ENCODE measurements at places on chromosomes 7 and 10. TPM values are rescaled to one million over a fixed set of nuclear protein-coding genes. Genes with fewer than 3 reads are reported as not detected.

DNA sequence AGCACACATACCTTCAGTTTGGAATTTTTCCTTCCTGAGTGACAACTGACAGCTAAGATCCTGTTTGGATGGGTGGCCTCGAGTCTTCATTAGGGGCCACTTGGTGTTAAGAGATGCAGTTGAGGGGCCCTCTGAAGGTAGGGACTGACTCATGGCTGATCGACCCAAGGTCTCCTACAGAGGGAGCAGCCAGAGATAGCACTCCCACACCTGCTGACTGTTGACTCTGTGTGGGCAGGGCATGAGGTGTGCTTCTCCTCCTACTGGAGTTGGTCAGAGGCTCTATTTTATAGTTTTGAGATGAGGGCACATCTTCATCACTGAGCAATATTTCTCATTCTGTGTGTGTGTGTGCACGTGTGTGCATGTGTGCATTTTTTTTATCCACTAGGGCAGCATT is 378.8 kb upstream of the PODXL start:
- peaks cover 6% of the 10 kb centered on the region for H3K4me1 ChIP-seq
- H3K4me3 ChIP-seq = no peak overlapping the region

CYP17A1 gene
- total RNA-seq = not detected

GRCh38 chr10:91214911-91215310 is 5.6 kb upstream of the PCGF5 start:
- no peak overlapping the region for H3K4me3 ChIP-seq
- H3K27me3 ChIP-seq = no peaks in the 10 kb centered on the region
- H3K27ac ChIP-seq = no peak overlapping the region
- no peak for DNase-seq
- H3K36me3 ChIP-seq = no peaks in the 10 kb centered on the region
- peaks cover 3% of the 10 kb centered on the region for H3K4me1 ChIP-seq

DNA sequence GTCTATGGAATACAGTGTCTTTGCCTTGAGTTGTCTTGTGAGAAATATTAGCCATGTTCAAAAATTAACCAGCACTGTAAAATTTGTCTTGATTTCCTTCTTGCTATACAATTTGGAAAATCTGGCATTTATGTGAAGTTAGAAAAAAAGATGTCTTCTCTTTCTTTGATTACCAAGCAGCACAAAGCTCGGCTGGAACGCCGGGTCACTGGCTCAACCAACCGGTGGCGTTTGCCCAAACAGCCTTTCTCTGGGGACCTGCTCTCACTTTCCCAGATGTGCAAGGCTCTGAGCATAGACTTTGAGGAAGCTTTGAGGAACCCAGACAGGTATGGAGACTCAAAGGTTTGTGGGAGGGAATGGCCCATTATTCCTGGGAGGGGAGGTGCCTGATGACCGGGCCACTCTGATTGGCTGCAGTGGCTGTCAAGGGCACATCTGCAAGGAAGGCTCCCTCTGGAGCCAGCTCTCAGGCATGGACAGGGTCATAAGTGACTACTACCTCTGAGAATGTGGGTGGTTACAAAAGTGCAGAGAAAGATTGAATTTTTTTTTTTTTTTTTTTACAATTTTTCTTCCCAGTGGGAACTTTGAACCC is 5.6 kb downstream of the BTBD16 start:
- H3K36me3 ChIP-seq = no peaks in the 10 kb centered on the region
- no peak overlapping the region for H3K4me3 ChIP-seq
- no peaks in the 10 kb centered on the region for H3K27me3 ChIP-seq
- H3K4me1 ChIP-seq = no peaks in the 10 kb centered on the region
- no peak overlapping the region for H3K27ac ChIP-seq

DNA sequence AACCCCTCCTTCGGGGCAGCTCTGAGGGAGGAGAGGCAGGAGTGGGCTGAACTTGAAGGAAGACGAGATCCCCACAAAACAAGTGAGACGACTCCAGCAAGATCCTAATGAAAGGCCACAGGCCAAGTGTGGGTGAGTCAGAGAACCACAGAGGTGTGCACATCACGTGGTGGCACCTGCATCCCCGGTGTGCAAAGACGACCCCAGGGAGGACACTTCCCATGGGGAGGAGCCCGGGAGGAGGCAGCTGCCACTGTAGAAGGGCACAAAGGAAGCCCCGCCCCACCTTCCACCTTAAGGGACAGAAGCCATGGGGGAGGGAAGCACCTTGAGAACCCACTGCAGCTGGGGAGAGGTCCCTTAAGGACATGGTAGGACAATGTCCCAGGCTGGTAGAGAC is 45.7 kb downstream of the ESYT2 start:
- H3K4me3 ChIP-seq = no peak overlapping the region
- peaks cover 57% of the 10 kb centered on the region for H3K36me3 ChIP-seq
- no peaks in the 10 kb centered on the region for H3K27me3 ChIP-seq
- H3K4me1 ChIP-seq = peaks cover 35% of the 10 kb centered on the region

UROS gene
- 48.2 TPM for total RNA-seq

VIPR2 gene
- total RNA-seq = 0.64 TPM
